ENCODE measurements at places on chromosomes 5 and 9.
A peak's percentile ranks its signal among the peaks of the same experiment; 100 is the strongest.

DNA sequence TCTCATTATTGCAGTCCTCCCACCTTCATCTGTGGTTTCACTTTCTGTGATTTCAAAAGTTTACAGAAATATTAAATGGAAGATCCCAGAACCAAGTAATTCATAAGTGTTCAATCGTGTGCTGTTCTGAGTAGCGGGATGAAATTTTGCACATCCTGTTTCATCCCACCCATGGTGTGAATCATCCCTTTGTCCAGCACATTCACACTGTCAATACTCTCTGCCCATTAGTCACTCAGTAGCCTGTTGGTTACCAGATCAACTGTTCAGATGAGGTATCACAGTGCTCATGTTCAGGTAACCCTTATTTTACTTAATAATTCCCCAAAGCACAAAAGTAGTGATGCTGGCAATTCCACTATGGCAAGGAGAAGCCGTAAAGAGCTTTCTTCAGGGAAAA lies 26.8 kb downstream of the FAM81B start:
- DNase-seq = no peak

DNA sequence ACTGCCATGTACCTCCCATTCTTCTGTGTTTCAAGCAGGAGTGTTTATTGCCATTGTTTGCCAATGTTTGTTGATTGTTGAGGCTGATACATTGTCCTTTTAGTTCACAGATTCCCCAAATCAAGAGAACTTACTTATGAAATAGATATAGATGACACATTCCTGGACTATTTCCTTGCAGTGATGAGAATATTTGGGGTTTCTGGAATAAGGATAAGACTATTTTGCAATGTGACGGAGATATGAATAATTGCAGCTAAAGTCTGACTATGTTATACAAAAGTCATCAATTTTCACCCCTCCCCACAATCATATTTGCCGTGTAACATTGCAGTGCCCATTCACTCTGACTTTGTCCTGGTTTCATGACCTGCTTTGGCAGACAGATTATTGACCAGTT lies 460.8 kb downstream of the CDH10 start:
- DNase-seq = no peak

GRCh38 chr5:44997506-44997905 lies 188.8 kb downstream of the MRPS30 start:
- no peak for DNase-seq

- DNase-seq = no peak
These were observed 390.3 kb upstream of the MEF2C start for GRCh38 chr5:89273289-89273688.

GRCh38 chr5:44847206-44847852 lies 38.6 kb downstream of the MRPS30 start:
- DNase-seq = no peak

- no peak for DNase-seq
These were observed 48.6 kb downstream of the HRH2 start for GRCh38 chr5:175706499-175706898.

DNA sequence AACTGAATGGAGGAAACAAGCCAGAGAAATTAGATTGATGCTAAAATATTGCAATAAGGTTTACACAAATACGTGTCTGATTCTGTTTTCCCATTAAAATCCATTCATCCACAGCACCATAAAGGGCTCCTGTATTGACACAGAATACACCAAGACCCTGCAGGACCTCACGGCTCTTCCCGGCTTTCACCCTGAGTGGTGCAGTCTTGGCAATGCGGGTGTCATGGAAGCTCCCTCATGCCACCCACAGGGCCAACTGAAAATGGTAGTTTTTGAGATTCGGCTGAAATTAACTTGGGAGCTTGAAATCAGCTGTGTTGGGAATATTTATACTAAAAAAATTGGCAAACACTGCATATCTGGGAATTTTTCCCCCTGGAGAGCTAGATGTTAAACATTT lies 17.3 kb upstream of the EXOC3 start:
- no peak for DNase-seq

- no peak for DNase-seq
These were observed 98.1 kb downstream of the JMY start for GRCh38 chr5:79333852-79334557.

- DNase-seq = no peak
These were observed 30.3 kb downstream of the GOLPH3 start for GRCh38 chr5:32143617-32144377.

DNA sequence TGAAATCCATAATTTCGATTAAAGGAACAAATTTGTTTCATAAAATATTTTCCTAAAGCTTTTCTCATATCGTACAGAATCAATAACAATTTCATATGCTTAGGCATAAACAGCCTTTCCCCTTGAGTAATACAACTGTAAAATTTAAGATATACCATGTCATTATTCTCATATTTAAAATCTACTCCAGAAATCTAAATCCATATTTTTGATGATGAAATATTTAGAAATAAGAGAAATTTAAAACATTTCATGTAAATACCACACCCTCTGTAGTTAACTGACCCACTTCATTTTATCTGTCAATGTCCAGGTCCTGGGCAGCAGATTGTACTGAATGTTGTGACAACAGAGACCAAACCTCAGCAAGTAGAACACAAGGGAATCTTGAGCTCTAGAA lies 5.1 kb downstream of the POC5 start:
- no peak for DNase-seq

DNA sequence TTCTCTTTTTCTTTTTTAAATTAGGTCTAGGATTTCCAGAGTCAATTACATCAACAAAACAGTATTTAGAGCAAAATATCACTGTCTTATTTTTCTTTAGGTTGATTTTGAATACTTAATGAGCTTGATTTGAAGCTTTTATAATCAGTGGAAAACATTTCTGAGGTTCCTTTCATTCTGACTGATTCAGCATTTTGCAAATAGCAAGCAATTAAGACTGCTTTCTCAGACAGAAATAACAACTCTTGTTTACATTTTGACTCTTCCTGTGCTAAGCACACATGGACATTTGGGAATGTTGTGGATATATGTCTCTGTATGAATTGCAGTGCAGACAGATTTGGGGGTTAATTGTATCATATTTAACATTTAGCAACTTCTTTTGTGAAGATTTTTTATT lies 22.2 kb upstream of the MCCC2 start:
- no peak for DNase-seq

- DNase-seq = peak; percentile 41
These were observed 5.4 kb upstream of the FOXI1 start for GRCh38 chr5:170100066-170100943.

- DNase-seq = no peak
These were observed 29.8 kb downstream of the TARS1 start for GRCh38 chr5:33470544-33470943.

GRCh38 chr5:96084874-96085506 lies 123.3 kb upstream of the ELL2 start:
- DNase-seq = no peak

DNA sequence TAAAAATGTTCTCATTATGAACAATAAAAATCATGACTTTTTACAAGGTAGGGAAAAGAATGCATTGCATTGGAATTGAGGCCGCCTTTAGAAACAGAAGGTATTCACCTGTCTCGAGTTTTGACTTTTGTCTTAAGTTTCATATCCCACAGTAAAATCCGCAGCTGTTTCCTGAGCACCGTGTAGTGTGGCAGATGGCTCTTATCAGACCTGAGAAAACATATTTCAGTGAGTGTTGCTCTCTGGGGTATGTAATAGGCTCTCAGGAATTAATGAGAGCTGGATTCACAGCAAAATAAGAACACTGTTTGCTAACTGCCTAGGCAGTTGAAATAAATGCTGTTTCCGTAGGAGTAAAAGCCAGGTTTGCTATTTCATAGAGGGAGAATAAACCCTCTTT lies 221.4 kb downstream of the CFAP90 start:
- DNase-seq = no peak
